ENCODE measurements at places on chromosomes 5 and 9. TPM values are rescaled to one million over a fixed set of nuclear protein-coding genes. Genes with fewer than 3 reads are reported as not detected.

The SLC25A2 gene
- total RNA-seq, result not detected

The FBN2 gene
- total RNA-seq, result 0.11 TPM

The TUSC1 gene
- total RNA-seq, result 45.7 TPM

The SETD9 gene
- 16.8 TPM for total RNA-seq

The HAPLN1 gene
- total RNA-seq, result 2.0 TPM

The MVB12B gene
- total RNA-seq, result 9.4 TPM

The DBH gene
- total RNA-seq, result not detected

The MGAT4B gene
- total RNA-seq, result 207 TPM

The PCDHGA1 gene
- total RNA-seq, result not detected

The HSPB3 gene
- not detected for total RNA-seq
